Stimulated activated CD4-positive, alpha-beta T cell treated with anti-CD3 and anti-CD28 coated beads, Interleukin-2, amount 100 ng/mL, for 48 hours (primary cell): ENCODE measurements at places on chromosomes 13 and 19.

GRCh38 chr19:35249848-35250711 lies 1.3 kb downstream of the LSR start:
- DNase-seq = no peak

GRCh38 chr13:38283346-38283745 lies 66.3 kb upstream of the UFM1 start:
- no peak for DNase-seq

DNA sequence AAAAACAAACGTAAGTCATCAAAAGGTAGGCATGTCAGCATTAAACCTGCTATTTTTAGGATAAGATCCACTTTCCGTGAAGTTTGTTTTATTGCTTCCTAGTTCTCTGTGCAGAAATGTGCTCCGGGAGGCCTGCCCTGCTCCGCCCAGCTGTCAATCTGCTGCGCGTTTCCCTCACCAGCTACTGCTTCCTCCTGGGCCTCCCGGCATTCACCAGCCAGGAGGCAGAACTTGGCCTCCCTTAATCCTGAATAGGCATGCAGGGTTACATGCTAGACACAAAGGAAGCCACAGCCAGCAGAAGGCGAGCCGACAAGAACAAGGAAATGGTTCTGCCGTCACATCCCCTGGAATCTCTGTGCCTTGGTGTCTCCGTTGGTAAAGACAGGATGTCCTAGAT lies 386.2 kb downstream of the IRS2 start:
- no peak for DNase-seq

GRCh38 chr13:49690133-49690994 lies 922 bp downstream of the EBPL start:
- no peak for DNase-seq

DNA sequence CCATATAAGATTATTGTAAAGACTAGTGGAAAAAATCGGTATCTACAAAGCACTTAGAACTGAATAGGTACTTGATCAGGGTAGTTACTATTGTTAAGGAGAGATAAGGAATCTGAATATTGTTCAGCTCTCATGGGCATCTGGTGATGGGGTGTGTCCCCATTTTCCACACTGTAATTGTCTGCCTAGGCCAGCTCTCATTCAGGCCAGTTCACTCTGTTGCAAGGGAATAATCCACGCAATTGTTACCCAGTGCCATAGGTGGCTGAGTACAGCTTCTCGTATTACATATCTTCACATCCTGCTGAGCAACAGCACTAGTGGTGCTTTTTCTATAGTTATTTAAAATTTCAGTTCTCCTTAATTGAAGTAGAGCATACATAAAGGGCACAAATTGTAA lies 45.6 kb upstream of the C13orf42 start:
- DNase-seq = no peak

GRCh38 chr19:10766671-10767201 lies 48.9 kb downstream of the DNM2 start:
- no peak for DNase-seq

GRCh38 chr19:46390866-46391265 lies 22.5 kb downstream of the CCDC8 start:
- DNase-seq = no peak

GRCh38 chr19:42024622-42025111 lies 30.6 kb upstream of the ATP1A3 start:
- no peak for DNase-seq

DNA sequence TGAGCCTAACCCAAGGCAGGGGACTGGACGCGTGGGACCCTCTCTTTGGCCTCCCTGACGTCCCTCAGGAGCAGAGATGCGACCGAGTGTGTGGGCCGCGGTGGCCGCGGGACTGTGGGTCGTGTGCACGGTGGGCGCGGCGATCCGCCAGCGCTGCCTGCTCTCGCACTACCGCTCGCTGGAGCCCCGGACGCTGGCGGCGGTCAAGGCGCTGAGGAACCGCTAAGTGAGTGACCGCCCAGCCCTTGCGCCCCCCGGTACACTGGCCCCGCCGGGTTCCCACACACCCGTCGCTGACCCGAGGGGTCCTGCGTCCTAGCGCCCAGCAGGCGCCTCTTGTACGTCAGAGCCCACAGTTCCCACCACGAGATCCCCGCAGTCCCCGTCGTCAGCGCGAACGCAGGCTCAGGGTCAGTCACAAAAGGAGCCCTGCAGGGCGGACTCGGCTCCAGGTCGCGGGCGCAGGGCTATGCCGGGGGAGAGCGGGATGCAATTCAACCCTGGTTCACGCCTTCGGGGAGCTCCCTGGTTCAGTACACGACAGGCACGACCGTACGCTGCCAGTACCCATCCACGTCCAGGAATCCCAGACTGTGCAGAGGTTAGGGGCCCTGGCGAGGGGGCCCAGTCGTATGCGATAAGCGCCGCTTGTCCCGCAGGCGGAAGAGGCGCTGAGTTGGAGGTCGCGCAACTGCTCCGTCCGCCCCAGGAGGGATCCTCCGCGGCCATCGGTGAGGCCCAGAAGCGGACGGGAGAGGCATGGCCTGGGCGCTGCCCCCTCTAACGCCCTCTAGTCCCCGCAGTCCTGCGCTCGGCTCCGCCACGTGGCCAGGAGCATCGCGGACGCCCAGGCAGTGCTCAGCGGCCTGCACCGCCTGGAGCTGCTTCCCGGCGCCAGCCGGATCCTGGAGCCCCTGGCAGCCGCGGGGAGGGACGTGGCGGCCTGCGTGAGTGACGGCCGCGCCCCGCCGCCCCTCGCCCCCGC lies 3.6 kb upstream of the IFNL2 start:
- DNase-seq = no peak

GRCh38 chr13:98143157-98143553 lies 261 bp downstream of the FARP1 start:
- DNase-seq = no peak

- DNase-seq = no peak
These were observed 7.5 kb upstream of the WDFY2 start for GRCh38 chr13:51576754-51577153.

DNA sequence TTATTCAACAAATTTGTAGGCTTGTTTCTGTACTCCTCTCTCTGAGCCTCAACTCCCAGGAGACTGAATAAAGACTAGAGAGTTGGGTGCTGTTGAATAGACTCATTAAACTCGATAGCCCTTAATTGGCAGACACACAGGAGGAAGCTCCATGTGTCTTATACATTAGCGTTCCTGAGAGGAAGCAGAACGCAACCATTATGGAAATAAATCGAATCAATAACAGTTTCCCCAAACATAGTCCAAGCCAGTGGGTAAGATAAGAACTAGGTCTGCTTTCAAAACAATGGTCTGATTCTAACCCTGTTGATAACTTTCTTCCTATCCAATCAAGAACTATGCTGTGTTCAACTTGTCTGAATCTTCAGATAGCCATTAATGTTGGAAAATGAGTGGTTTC lies 118.1 kb upstream of the FNDC3A start:
- DNase-seq = no peak

DNA sequence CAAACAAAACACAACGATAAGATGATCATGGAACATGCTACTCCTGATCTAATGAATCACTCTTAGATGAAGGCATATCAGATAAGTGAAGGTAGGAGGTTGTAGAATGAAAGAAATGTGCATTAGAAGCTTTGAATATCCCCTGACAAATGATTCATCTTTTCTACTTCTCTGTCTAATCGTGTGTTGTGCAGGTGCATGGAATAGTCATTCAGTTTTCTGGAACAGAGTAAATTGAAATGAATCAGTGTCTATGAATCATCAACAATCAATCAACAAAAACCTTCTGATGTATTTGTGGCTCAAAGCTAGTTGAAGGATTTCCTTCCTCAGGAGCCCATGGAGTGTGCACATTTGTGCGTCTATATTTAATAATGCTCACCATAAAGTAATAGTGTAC lies 1290.4 kb upstream of the PCDH20 start:
- no peak for DNase-seq

- no peak for DNase-seq
These were observed 31.5 kb upstream of the RNF113B start for GRCh38 chr13:98208606-98209005.

- no peak for DNase-seq
These were observed 18.4 kb upstream of the CBY2 start for GRCh38 chr13:45683701-45684100.

- DNase-seq = no peak
These were observed 67.1 kb downstream of the KDM4B start for GRCh38 chr19:5035793-5036697.

DNA sequence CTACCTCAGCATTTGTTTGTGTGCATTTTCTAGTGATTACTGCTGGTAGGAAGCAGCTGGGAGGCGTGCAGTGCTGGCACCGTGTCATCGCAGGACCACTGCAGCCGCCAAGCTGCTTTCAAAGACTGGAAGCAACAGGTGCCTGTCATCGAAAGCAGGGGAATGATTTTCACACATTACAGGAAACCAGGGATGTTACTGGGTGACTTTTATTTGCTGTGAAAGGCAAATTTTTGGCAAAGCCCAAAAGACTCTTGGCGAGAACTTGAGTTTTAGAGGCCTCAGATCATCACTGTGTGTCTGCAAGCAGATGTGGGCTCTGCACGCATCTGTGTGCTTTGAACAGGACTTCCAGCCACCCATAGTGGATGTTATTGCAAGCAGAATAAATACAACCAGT lies 176.4 kb downstream of the FLT1 start:
- no peak for DNase-seq

GRCh38 chr13:105638426-105638825 lies 897.0 kb downstream of the EFNB2 start:
- no peak for DNase-seq

- DNase-seq = no peak
These were observed 11.1 kb upstream of the ZNF613 start for GRCh38 chr19:51916167-51916566.

DNA sequence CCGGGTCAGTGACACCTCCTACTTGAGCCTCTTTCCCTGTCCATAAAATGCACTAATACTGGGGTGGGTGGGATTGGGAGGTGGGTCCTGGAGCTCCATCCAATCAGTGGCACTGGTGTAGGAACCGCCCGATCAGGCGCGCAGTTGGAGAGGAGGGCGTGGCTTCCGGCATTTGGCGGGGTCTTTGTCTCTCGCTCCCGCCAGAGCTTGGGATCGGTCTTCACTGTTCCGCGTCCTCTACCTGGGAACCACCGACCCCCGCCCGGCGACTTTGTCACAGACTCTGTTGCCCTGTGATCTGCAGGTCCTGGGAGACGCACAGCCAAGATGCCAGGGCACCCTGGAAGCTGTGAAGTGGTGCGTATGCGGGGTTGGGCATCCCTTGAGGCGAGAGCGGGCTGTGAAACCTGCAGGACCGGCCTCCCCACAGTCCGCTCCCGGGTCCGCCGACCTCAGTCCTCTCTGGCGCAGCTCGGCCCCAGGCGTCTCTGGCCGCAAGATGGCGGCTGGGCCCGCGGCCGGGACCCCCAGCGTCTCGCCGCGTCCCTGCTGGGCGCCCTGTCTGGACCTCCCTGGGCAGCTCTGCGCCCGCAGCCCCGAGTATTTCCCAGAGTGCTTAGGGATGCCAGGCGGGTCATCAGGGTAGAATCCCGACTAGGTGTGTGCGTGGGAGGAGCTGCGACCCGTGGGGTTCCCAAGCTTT lies 41.6 kb upstream of the ZNF730 start:
- DNase-seq = no peak

- DNase-seq = no peak
These were observed 151.1 kb downstream of the LHFPL6 start for GRCh38 chr13:39451860-39452301.

DNA sequence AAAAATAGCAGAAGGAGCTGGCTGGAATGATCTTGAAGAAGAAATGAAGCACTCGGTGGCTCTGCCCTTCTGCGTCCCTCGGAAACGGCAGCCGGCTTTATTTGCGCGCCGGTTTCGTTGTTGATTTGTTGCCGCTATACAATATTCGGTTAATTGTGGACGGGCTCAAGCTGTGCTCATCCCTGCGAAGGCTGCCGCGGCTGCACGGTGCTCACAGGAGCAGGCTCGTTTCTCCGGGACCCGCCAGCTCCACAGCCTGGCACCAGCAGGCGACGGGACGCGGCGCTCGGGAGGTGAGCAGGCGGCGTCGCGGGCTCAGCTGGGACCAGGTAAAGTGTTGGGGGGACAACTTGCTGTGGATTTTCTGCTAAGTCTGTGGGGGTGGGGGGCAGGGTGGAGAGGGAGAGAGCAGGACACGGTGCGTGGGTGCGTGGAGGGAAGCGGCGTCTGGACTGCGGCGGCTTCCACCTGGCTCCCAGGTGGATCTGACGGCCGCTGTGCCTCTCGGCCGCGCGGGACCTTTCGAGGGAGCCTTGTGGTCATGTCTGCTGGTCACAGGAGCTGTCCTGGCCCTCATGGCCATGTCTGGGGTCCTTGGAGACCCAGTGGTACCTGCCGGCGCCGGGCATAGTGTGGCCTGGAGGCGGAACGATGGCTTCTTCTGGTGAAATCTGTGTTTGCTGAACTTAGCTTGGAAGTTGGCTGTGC lies 90.9 kb downstream of the TEX29 start:
- no peak for DNase-seq

- DNase-seq = no peak
These were observed 803 bp downstream of the FLT3 start for GRCh38 chr13:28099396-28100149.

DNA sequence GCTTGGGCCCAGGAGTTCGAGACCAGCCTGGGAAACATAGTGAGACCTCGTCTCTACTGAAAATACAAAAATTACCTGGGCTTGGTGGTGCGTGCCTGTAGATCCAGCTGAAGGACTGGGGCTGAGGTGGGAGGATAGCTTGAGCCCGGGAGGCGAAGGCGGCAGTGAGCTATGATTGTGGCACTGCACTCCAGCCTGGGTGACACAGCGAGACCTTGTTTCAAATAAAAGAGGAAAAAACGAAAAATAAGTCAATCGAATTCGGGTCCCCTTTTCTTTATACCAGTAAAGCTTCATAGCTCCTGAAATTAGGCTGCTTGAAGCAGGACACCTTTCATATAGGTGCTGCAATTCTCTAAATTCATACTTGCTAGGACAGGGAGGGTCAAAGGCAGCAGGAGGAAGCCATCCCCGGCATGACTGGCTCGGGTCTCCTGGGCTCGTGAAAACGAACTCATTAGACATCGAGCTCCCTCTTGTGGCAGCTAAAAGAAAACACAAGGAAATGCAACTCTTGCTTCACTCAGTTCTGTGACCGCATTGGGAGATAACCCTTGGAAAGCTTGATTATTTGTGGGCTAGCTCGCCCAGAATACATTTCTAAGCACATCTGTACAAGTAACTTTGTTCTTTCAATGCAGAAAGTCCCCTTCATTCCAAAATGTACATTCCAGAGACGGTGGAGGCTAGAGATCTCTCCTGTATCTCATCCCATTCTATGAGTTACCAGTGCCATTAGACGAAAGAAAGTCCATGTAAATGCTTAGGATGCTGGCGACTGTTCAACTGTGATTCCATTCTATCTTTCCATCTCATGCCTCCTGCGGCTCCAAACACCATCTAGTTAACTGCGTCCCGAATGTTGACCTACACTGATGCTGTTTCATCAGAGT lies 16.8 kb downstream of the FPR2 start:
- peak; percentile 19 for DNase-seq

- no peak for DNase-seq
These were observed 748 bp downstream of the LHFPL6 start for GRCh38 chr13:39602277-39602613.

DNA sequence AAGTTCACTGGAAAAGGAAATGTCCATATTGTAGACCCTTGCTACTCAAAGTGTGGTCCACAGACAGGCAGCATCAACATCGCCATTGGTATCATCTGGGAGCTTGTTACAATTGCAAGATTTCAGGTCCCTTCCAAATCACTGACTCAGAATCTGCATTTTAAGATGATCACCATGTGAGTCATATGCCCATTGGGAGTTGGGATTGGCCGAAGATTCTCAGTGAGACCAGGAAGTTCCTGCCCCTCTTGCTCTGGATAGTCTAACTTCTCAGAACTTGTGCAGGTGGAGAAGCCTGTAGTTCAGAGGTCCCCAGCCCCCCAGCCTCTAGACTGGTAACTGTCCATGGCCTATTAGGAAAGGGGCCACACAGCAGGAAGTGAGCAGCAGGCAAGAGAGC lies 48.9 kb upstream of the URAD start:
- no peak for DNase-seq

- DNase-seq = no peak
These were observed 140.5 kb upstream of the VSTM2B start for GRCh38 chr19:29385191-29385795.
